ENCODE measurements at places on chromosomes 3 and 15. TPM values are rescaled to one million over a fixed set of nuclear protein-coding genes. Genes with fewer than 3 reads are reported as not detected.

Gene IGSF11
- not detected for polyA plus RNA-seq

- no peak overlapping the region for H3K4me3 ChIP-seq
- peaks cover 25% of the 10 kb centered on the region for H3K27me3 ChIP-seq
- H3K4me1 ChIP-seq: no peaks in the 10 kb centered on the region
- DNase-seq: no peak
- H3K27ac ChIP-seq: no peak overlapping the region
These were observed 88.6 kb downstream of the ATP2B2 start for GRCh38 chr3:10416730-10417300.

Gene CIAO2A
- 223 TPM for polyA plus RNA-seq

Gene TFG
- polyA plus RNA-seq: 83.5 TPM

Gene FOXB1
- polyA plus RNA-seq: not detected

GRCh38 chr3:52893723-52894122 is 3.6 kb downstream of the STIMATE start:
- no peaks in the 10 kb centered on the region for H3K27me3 ChIP-seq
- H3K4me1 ChIP-seq: peaks cover 54% of the 10 kb centered on the region
- no peaks in the 10 kb centered on the region for H3K36me3 ChIP-seq
- DNase-seq: no peak
- no peak overlapping the region for H3K4me3 ChIP-seq
- peak overlapping the region; percentile 27 for H3K27ac ChIP-seq

- H3K27me3 ChIP-seq: no peaks in the 10 kb centered on the region
- no peak overlapping the region for H3K27ac ChIP-seq
- H3K4me1 ChIP-seq: no peaks in the 10 kb centered on the region
- no peak overlapping the region for H3K4me3 ChIP-seq
- no peaks in the 10 kb centered on the region for H3K36me3 ChIP-seq
These were observed 78.0 kb upstream of the GADL1 start for GRCh38 chr3:30972449-30972848.

- no peak for DNase-seq
- H3K36me3 ChIP-seq: no peaks in the 10 kb centered on the region
- no peak overlapping the region for H3K27ac ChIP-seq
- H3K27me3 ChIP-seq: peaks cover 18% of the 10 kb centered on the region
These were observed 221.5 kb upstream of the TOPAZ1 start for GRCh38 chr3:44020143-44020542.

DNA sequence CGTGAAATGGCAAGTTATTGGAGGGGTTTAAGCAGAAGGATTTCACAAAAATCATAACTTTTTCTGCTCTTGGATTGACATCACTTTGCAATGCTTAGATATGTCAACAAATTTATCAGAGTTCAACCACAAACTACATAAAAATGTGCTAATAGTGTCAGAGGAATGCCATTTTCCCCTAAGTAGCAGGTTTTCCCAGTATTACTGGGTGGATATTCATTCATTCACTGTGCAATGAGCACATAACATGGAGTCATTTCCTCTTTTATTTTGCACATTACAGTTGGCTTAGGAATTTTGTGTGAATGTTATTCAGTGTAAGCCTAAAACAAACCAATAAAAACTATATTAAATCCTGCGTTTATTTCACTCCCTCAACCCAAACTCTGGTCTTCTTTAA is 537.3 kb upstream of the MCTP2 start:
- H3K27ac ChIP-seq: no peak overlapping the region
- no peaks in the 10 kb centered on the region for H3K27me3 ChIP-seq
- no peaks in the 10 kb centered on the region for H3K36me3 ChIP-seq
- H3K4me1 ChIP-seq: no peaks in the 10 kb centered on the region
- H3K4me3 ChIP-seq: no peak overlapping the region

GRCh38 chr15:91593067-91593466 is 260.4 kb upstream of the SLCO3A1 start:
- no peak for DNase-seq
- no peak overlapping the region for H3K4me3 ChIP-seq
- no peaks in the 10 kb centered on the region for H3K4me1 ChIP-seq
- H3K36me3 ChIP-seq: no peaks in the 10 kb centered on the region

- no peak overlapping the region for H3K27ac ChIP-seq
- no peak overlapping the region for H3K4me3 ChIP-seq
- H3K27me3 ChIP-seq: no peaks in the 10 kb centered on the region
These were observed 603.6 kb downstream of the PLOD2 start for GRCh38 chr3:145557405-145557804.

Gene SOX2
- 1.9 TPM for polyA plus RNA-seq

Gene MYNN
- polyA plus RNA-seq: 9.9 TPM

Gene ATG3
- 75.1 TPM for polyA plus RNA-seq

DNA sequence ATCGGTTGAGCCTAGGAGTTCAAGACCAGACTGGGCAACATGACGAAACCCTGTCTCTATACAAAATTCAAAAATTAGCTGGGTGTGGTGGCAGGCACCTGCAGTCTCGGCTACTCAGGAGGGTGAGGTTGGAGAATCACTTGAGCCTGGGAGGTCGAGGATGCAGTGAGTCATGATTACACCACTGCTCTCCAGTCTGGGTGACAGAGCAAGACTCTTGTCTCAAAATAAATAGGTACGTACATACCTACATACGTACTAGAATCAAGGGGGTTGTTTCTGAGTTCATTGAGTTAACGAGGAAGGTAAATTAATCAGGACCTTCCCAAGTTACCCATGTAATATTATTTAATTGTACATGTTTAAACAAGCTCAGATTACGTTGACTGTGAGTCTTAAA is 97.5 kb downstream of the CHL1 start:
- no peak overlapping the region for H3K27ac ChIP-seq
- DNase-seq: no peak
- peaks cover 9% of the 10 kb centered on the region for H3K4me1 ChIP-seq
- H3K4me3 ChIP-seq: no peak overlapping the region
- no peaks in the 10 kb centered on the region for H3K27me3 ChIP-seq
- no peaks in the 10 kb centered on the region for H3K36me3 ChIP-seq

GRCh38 chr15:48242535-48242934 is 36.4 kb downstream of the SLC12A1 start:
- no peak overlapping the region for H3K4me3 ChIP-seq
- DNase-seq: no peak
- no peaks in the 10 kb centered on the region for H3K36me3 ChIP-seq
- no peaks in the 10 kb centered on the region for H3K27me3 ChIP-seq
- no peak overlapping the region for H3K27ac ChIP-seq
- no peaks in the 10 kb centered on the region for H3K4me1 ChIP-seq

Gene VIPR1
- 24.5 TPM for polyA plus RNA-seq

Gene LNP1
- 3.0 TPM for polyA plus RNA-seq

- H3K36me3 ChIP-seq: no peaks in the 10 kb centered on the region
- H3K27ac ChIP-seq: no peak overlapping the region
- peaks cover 79% of the 10 kb centered on the region for H3K4me1 ChIP-seq
- H3K27me3 ChIP-seq: no peaks in the 10 kb centered on the region
- H3K4me3 ChIP-seq: no peak overlapping the region
- peak; percentile 48 for DNase-seq
These were observed 18.4 kb downstream of the CYFIP1 start for GRCh38 chr15:22961762-22962161.

- no peaks in the 10 kb centered on the region for H3K36me3 ChIP-seq
- no peak for DNase-seq
- H3K27me3 ChIP-seq: no peaks in the 10 kb centered on the region
- no peaks in the 10 kb centered on the region for H3K4me1 ChIP-seq
- H3K4me3 ChIP-seq: no peak overlapping the region
These were observed 45.1 kb downstream of the NR1I2 start for GRCh38 chr3:119826711-119827608.

DNA sequence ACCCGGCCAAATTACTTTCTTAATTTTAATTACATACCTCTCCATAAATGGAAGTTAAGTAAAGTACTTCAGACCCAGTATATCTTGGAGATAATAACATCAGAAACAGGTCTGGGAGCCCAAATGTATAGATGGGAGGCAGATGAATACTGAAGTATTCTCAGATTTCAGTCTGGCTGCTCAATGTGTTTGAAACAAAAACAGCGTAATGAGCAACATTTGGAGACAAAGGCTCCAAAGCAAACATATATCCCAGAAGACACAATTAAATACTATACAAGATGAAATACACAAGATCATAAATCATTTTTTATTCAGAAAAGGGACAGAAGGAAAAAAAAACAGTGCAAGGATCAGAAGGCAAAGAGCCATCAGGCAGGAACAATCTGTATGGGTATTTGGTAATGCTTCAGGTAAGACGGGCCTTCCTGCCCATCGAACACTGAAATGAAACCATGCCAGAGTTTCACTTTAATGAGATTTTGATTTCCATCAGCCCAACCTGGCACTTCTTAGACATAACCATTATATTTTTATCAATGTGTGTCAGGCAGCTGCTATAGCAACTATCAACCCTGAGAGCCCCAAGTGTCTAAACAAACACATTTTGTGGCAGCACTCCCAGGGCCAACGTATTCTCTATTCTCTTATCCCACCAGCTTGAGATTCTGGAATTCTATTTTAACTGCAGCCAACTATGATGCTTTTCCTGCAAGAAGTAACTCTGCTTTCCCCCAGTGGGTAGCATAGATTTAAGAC is 210.8 kb downstream of the STT3B start:
- peaks cover 2% of the 10 kb centered on the region for H3K4me1 ChIP-seq
- no peak overlapping the region for H3K27ac ChIP-seq
- H3K36me3 ChIP-seq: no peaks in the 10 kb centered on the region
- no peaks in the 10 kb centered on the region for H3K27me3 ChIP-seq
- DNase-seq: no peak
- H3K4me3 ChIP-seq: no peak overlapping the region

GRCh38 chr3:45994419-45995235 is 997 bp downstream of the FYCO1 start:
- no peak for DNase-seq
- no peaks in the 10 kb centered on the region for H3K36me3 ChIP-seq
- peak overlapping the region; percentile 91 for H3K27ac ChIP-seq
- no peaks in the 10 kb centered on the region for H3K27me3 ChIP-seq
- H3K4me1 ChIP-seq: no peaks in the 10 kb centered on the region

GRCh38 chr15:74788683-74789151 is 6.8 kb downstream of the CSK start:
- no peaks in the 10 kb centered on the region for H3K27me3 ChIP-seq
- H3K27ac ChIP-seq: peak overlapping the region; percentile 72
- H3K4me1 ChIP-seq: peaks cover 78% of the 10 kb centered on the region
- no peak overlapping the region for H3K4me3 ChIP-seq
- DNase-seq: no peak
- no peaks in the 10 kb centered on the region for H3K36me3 ChIP-seq

- H3K4me1 ChIP-seq: no peaks in the 10 kb centered on the region
- no peak overlapping the region for H3K27ac ChIP-seq
- no peaks in the 10 kb centered on the region for H3K27me3 ChIP-seq
- H3K36me3 ChIP-seq: peaks cover 4% of the 10 kb centered on the region
- H3K4me3 ChIP-seq: no peak overlapping the region
- DNase-seq: no peak
These were observed 47.5 kb upstream of the PPIB start for GRCh38 chr15:64210371-64210770.

Gene ADCY5
- 5.4 TPM for polyA plus RNA-seq

DNA sequence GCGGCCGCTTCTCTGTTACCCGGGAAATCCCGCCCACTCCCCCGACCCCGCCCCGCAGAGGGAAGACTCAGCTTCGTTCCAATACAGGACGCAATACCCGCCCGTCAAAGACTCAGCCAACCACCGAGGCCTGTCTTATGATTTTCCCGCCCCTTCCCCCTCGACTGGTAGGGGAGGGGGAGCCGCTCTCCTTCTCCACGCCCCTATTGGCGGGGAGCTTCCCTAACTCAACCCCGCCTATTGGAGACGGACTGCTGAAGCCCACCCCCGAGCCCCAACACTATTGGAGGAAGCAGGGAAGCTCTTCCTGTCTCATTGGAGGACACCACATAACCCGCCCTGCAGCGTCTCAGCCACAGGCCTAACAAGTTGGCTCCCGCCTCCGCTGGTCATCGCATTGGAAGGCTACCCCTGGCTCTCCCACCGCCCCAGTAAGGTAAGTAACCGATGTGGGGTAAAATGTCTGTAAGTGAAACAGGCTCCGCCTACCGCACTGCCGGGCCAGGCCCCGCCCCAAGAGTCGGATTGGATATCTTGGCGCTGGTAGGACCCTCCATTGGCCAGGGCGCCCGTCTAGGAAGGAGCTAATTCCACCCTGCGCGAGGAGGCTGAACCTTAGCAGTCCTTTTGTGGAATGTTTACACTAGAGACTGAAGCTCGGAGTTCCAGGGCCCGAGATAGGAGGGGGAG is at the start of gene SIN3A:
Gene SIN3A, minus strand, starts transcription at position 17 of the 690 bp plus-strand sequence. CDS start 21,315 bp downstream, outside the sequence.
- peak; percentile 100 for DNase-seq
- peak within 1 kb of the TSS; percentile 88 for H3K4me3 ChIP-seq
- H3K27me3 ChIP-seq: no peaks in the 10 kb centered on the region

- H3K36me3 ChIP-seq: no peaks in the 10 kb centered on the region
- H3K27me3 ChIP-seq: no peaks in the 10 kb centered on the region
- H3K4me3 ChIP-seq: no peak overlapping the region
These were observed 11.3 kb downstream of the CORO2B start for GRCh38 chr15:68589783-68590710.

Gene TM4SF18
- polyA plus RNA-seq: 1.4 TPM

DNA sequence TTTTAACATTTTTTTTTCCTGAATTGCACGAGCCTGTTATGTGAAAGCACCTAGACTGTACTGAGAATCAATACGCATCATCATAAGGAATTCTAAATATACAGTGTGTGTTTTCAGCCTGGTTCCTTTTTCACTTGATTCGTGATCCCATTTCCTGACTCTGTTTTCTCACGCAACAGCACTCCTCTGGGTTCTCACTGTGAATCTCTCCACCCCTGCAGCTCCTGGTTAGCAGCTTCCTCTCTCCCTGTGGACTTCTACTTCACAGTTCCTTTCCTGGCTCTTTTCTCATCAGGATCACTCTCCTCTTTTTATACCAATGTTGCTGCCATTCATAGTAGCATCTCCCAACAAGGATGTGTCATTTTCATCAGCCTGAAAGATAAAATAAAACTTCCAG is 297.2 kb downstream of the CADM2 start:
- DNase-seq: no peak
- H3K27ac ChIP-seq: no peak overlapping the region
- H3K4me3 ChIP-seq: no peak overlapping the region
- no peaks in the 10 kb centered on the region for H3K4me1 ChIP-seq

GRCh38 chr3:48202632-48203031 is 14.4 kb upstream of the CDC25A start:
- DNase-seq: no peak
- no peak overlapping the region for H3K27ac ChIP-seq
- H3K36me3 ChIP-seq: no peaks in the 10 kb centered on the region
- H3K4me1 ChIP-seq: no peaks in the 10 kb centered on the region
- no peaks in the 10 kb centered on the region for H3K27me3 ChIP-seq

Gene GPR160
- polyA plus RNA-seq: 27.6 TPM

Data from sigmoid colon (tissue), 7 donors.